ENCODE measurements at places on chromosomes 4 and X.

DNA sequence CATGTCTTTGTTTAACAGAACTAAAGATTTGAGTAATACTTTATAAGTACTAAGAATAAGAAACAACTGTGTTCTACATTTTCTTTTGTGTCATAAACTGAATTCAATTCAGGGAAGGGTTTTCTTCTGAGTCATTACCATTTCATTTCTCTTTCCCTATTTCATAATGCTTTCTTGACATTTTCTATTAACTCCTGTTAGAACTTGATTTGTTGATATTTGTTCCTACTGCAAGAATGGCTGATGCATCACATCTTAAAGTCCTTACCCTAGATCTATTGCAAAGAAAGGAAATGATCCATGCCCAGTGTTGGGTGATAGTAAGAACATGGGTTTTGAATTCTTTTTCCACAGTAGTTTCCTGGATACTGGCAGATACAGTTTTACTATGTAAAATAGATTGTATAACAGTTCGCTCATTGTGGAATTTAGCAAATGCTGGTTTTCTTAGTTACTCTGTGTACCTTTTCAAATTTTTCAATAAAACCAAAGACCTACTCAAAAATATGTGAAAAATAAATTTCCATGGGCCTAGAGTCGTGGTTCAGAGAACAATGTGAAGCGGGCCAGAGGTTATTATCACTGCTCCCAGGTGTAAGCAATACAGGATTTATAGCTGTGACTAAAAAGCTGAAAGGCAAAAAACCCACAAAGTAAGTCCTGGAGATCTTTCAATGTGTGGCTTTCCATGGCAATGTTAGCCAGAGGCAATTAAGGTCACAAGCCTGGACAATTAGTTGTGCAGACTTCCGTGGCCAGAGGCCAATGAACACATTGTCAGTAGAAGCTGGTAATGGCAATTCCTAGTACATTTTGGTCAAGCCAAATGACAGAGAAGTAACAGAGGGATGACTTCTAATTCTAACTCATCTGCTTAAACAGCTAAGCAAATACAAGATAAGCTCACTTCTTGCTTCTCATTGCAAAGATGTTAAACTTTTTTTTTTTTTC is 127.3 kb upstream of the FAT4 start:
- DNase-seq = no peak

- no peak for DNase-seq
Observed at GRCh38 chrX:103220511-103221323, 5.8 kb downstream of the BEX4 start.

- DNase-seq = no peak
Observed at GRCh38 chr4:150950657-150951288, 64.3 kb downstream of the LRBA start.

DNA sequence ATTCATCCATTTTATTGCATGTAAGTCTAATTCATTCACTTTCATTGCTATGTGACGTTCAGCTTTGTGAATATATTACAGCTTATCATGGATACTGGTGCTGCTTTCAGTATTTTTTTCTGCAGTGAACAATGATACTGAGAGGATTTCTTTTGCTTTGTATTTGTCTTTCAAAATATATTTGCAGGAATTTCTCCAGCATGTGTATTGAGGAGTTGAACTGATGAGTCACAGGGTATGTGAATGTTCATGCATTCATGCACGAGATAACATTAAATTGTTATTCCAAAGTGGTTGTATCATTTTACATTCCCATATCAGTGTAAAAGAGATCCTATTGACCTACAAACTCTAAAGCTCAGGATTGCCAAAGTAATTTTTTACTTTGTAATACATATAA is 283.8 kb upstream of the ARSJ start:
- no peak for DNase-seq

GRCh38 chr4:152508386-152508785 is 27.5 kb downstream of the FBXW7 start:
- no peak for DNase-seq

GRCh38 chr4:151865312-151865711 is 104.5 kb upstream of the GATB start:
- DNase-seq = no peak

GRCh38 chr4:81398379-81398778 is 73.3 kb downstream of the RASGEF1B start:
- DNase-seq = no peak

DNA sequence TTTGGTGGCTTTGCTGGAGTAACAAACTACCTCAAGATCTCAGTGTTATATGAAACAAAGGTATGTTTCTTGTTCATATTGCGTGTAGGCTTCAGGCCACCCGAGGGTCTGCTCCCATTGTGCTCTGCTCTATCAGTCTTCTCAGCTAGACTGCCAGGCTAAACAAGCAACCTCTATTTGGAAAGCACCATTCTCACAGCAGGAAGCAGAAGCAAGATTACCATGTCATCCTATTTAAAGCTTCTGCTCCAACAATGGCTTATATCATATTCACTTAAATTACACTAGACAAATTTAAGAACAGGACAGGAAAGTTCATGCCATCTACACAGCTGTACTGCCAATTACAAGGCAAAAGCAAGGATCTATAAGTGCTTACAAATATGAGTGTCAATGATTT is 385.8 kb downstream of the PPARGC1A start:
- DNase-seq = no peak

DNA sequence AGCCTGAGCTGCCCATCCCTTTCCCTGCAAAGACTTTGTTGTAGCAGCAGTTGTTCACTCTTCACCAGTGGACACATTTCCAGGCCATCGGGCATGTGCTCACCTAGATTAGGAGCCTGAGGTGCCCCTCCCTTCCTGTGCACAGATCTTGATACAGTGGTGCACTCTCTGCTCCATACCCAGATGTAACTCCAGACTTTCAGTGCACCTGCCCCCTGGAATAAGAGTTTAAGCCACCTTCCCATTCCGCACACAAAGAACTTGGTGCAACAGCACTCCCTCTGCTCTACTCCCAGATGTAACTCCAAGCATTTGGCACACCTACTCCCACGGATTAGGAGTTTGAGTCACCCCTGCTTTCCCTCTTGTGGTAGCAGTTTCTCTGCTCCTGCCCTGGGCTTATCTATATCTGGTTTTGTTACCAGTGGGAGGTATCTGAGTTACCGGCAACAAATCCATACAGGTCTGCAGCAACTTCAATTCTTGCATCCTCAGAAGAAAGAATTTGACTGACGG is 36.0 kb upstream of the PLK4 start:
- no peak for DNase-seq

- DNase-seq = no peak
Observed at GRCh38 chr4:16464651-16465050, 238.4 kb upstream of the TAPT1 start.
